ENCODE measurements at places on chromosomes 16 and 17. TPM values are rescaled to one million over a fixed set of nuclear protein-coding genes. Genes with fewer than 3 reads are reported as not detected.

KRT25 gene
- not detected for total RNA-seq

GOSR2 gene
- total RNA-seq: 65.1 TPM

DUSP3 gene
- 5.7 TPM for total RNA-seq

OR3A2 gene
- 1.2 TPM for total RNA-seq

CLEC18A gene
- total RNA-seq: 0.89 TPM

KRT27 gene
- total RNA-seq: not detected

TNFSF13 gene
- 3.2 TPM for total RNA-seq

CD300A gene
- total RNA-seq: 36.5 TPM

APRT gene
- total RNA-seq: 183 TPM

PRSS33 gene
- not detected for total RNA-seq
